ENCODE measurements at places on chromosomes 6 and 20.

DNA sequence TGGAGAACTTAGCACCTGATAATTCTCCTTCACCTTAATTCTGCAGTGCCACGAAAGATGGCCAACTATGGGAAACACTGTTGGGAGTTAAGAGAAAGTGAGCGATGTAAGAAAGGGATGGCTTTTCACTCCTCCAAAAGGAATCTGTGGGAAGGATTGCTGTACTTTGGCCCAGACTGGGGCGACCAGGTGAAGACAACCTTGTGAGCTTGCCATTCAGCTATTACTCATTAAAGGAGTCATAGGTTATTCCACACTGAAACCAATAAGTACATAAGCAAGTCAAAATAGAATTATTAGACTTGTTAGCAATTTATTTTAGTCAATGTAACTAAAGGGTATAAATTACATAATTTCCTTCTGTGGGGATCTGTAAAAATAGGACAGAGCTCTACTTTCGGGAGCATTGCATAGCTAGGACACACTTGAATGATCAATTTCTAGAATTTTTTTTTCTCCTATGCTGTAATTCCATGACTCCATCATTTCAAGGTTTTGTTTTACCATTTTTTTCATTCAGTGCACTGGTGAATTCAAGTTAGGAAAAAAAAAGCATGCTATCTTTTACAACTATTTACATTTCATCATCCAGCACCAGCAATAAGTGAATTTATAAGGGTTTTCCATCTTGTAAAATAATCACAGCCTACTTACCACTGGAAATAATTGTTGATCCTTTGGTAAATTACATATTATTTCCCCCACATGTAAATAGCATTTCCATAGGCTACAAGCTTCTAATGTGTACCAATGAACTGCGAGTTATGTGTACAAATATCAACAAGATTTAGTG is 231.7 kb downstream of the SIM1 start:
- DNase-seq = no peak

GRCh38 chr6:20415712-20416454 is 14.2 kb downstream of the E2F3 start:
- no peak for DNase-seq

DNA sequence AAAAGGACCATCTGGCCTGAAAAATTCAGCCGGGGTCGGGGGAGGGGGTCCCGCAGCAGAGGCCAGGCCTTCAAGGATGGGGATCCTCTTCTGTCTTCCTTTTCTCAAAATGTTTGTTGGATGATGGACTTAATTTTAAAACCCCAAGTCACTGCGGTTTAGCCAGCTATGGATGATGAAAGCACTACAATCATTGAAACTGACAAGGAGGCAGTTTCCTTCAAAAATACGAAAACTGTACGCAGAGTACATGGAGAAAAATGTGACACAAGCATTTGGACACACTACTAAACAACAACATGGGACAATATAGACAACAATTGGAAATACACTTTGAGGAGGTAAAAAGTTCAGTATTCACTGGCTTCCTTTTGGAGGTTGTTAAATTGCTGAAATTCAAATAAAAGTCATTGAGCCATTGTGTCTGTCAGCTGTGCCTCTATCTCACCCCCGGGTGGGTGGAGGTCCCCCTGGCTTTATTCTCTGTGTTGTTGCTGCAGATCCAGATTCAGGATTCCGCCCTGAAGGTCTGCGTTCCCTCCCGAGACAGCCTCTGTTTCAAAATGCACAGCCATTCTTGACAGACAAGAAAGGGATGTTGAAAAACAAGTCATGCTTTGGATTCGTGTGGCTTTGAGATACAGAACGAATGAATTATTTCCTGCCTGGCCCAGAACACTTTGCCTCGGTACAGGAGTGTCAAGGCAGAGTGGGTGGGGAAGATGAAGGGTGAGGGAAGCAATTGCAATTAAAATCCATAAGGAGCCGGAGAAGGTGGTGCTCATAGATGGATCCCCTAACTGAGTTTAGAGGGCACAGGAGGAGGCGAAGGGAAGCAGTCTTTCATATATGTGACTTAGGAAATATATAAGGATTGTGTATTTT is 118.2 kb downstream of the TTLL2 start:
- DNase-seq = no peak

- no peak for DNase-seq
Observed at GRCh38 chr6:13471184-13471583, 16.2 kb downstream of the GFOD1 start.

GRCh38 chr6:36969988-36970891 is 15.7 kb downstream of the PI16 start:
- no peak for DNase-seq

- no peak for DNase-seq
Observed at GRCh38 chr6:90008189-90008907, 114.1 kb downstream of the GJA10 start.

GRCh38 chr6:127606131-127606562 is 29.2 kb downstream of the C6orf58 start:
- no peak for DNase-seq

- DNase-seq = no peak
Observed at GRCh38 chr6:43061861-43062260, 2.4 kb downstream of the KLC4 start.

DNA sequence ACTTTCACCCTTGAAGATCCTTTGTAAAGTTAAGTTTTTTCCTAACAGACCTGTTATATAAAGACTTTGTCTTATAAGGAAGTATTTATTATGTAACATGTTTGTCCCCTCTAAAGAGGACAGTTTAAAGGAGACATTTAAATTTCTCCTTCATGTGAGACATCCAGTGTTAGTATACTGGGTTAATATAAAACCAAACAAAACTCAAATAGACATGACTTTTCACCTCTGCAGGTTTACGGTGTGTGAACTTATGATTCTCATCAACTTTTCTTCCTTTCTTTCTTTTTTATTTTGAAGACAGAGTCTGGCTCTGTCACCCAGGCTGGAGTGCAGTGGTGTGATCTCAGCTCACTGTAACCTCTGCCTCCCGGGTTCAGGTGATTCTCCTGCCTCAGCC is 17.4 kb upstream of the MPC1 start:
- no peak for DNase-seq

- peak; percentile 69 for DNase-seq
Observed at GRCh38 chr6:25138233-25138933, 140.8 kb upstream of the CARMIL1 start.

DNA sequence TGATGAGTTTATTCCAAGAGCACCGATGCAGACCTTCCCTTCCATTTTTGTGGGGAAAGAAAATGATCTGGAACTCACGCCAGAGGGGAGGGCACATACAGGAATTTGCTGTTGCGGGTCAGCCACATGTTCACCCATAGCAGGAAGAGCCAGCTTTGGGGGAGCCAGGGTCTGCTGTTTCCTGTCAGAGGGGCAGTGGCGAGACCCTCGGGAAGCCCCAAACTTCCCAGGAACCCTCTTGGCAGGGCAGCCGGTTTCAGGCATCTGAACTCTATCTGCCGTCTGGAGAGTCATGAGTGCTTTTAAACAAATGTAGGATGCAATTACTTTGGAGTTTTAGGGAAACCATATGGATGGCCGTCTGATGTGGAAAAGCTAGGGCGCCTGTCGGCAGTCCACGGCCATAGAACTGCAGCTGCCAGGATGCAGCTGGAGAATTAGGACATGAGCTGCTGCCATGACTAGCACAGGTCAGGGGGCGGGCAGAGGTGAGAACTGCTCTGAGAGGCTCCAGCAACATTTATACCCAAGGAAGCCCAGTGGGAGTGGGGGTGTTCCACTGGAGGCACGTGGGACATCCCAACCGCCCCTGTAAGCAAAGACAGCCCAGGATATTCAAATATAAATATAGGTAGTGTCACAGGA is 14.8 kb upstream of the SERPINB9 start:
- DNase-seq = no peak

DNA sequence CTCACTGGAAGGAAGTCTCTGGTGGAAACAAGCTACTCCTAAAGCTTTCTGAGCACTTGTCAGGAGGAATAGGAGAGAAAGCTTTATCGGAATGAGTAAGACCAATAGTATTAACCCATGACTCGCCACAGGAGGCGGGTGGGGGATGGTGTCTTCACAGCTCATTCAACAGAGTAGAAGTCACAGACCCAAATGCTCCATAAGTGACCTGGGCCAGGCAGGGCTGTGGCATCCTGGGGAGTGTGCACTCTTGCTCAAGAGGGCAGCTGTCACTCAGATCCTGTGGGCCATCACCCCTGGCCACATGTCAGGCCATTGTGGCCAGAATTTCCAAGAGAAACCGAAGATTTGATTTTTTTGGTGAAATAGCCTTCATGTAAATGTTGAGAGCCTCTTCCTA is 116.0 kb downstream of the SYCP2 start:
- no peak for DNase-seq

- peak; percentile 60 for DNase-seq
Observed at GRCh38 chr6:53725791-53726575, 60.4 kb upstream of the KLHL31 start.

- DNase-seq = no peak
Observed at GRCh38 chr6:157255079-157255478, 68.2 kb downstream of the TMEM242 start.

DNA sequence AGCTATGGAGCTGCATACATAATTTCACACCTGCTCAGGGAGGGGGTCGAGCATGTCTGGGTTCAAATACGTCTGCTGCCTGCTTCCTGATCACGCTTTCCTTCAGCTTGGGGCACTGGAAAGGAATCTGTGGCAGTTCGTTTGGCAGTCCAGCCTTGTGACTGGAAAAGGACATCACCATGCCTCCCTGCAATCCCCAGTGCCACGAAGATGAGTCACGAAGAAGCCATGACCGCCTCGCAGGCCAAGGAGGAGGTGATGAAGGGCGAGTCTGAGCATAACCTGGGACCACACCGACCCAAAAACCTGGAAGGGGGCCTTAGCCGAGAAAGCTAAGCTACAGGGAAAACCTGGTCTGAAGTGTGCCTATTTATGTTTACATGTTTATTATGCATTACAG is 13.1 kb downstream of the JAG1 start:
- DNase-seq = no peak

- DNase-seq = peak; percentile 61
Observed at GRCh38 chr6:43924222-43924702, 154.3 kb downstream of the VEGFA start.

DNA sequence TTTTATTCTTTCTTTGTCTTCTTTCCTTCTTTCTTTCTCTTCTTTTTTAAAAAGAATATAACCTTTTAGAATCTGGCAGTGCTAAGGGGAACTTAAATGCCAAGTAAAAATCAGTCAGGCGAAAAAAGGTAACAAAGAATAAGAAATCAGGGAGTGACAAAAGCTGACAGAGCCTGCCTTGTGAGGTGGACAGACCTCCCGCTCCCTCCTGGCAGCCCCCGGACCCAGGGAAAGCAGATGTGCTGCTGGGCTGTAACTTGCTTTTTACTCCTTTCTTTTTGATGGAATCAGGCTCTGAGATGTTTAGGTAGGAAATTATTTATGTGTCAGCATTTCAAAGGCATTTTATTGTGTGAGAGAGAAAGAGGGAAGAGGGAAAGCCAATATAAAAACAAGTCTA is 95.5 kb upstream of the TRAF3IP2 start:
- no peak for DNase-seq

- DNase-seq = peak; percentile 4
Observed at GRCh38 chr6:141464490-141464889, 668.2 kb upstream of the GJE1 start.

GRCh38 chr20:10662151-10662550 is 11.6 kb downstream of the JAG1 start:
- DNase-seq = no peak

- DNase-seq = no peak
Observed at GRCh38 chr6:125802383-125802782, 11.6 kb downstream of the NCOA7 start.

- no peak for DNase-seq
Observed at GRCh38 chr6:165843121-165843520, 180.1 kb upstream of the PDE10A start.

DNA sequence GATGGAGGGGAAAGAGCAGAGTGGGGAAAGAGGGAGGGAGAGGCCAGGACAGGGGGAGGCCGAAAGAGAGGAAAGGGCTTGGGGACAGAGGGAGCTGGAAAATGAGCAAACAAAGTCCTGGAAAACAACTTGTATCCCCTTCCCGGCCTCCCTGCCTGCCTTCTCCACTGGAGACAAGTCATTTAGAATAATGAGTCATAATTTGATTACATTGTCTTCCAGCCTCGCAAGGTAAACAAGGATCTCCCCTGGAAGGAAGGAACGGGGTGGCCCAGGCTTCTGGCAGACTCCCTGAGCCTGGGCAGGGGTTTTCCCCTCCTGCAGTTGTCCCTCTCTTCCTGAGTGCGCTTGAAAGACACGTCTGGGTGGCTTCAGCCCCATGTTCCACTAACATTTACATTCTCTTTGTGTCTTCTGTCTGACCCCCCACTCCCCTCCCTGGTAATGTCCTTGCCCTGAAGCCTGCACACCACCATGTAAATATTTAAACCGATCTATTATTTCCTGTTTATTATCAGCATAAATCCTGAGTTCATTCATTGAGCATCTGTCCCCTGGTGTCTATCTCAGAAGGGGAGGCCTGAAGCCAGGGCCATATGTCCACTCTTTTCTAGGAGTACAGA is 12.1 kb upstream of the MRPS18A start:
- no peak for DNase-seq

GRCh38 chr6:170111816-170112582 is 178.9 kb downstream of the DLL1 start:
- DNase-seq = no peak

Measured in CD4-positive, alpha-beta T cell treated with Interferon gamma for 1 hour (primary cell).